ENCODE measurements at places on chromosomes 12 and 14.

- DNase-seq: no peak
Measured at GRCh38 chr14:71056168-71056567, 148.9 kb downstream of the PCNX1 start.

- no peak for DNase-seq
Measured at GRCh38 chr12:2129076-2129475, 76.3 kb downstream of the CACNA1C start.

- DNase-seq: peak; percentile 69
Measured at GRCh38 chr12:121765573-121765972, 27.9 kb downstream of the RHOF start.

- DNase-seq: peak; percentile 85
Measured at GRCh38 chr14:76926521-76927251, 100.5 kb downstream of the LRRC74A start.
